Cardiac septum (tissue), 1 donor: ENCODE measurements at places on chromosomes 2 and 18. TPM values are rescaled to one million over a fixed set of nuclear protein-coding genes. Genes with fewer than 3 reads are reported as not detected.

Gene ASB18
- 44.4 TPM for total RNA-seq

- DNase-seq, result no peak
Measured at GRCh38 chr2:492178-492577, 185.0 kb downstream of the TMEM18 start.

- DNase-seq, result no peak
Measured at GRCh38 chr2:28387082-28387960, 5.3 kb upstream of the FOSL2 start.

GRCh38 chr2:134205087-134205486 lies 48.8 kb upstream of the MGAT5 start:
- DNase-seq, result no peak

Gene IKZF2
- total RNA-seq, result 5.6 TPM

- DNase-seq, result no peak
Measured at GRCh38 chr2:234990300-234990699, 38.5 kb downstream of the SH3BP4 start.

Gene ALK
- not detected for total RNA-seq

Gene CNGA3
- not detected for total RNA-seq

Gene SPOPL
- 15.4 TPM for total RNA-seq

GRCh38 chr2:202049092-202049728 lies 15.6 kb downstream of the FZD7 start:
- DNase-seq, result no peak
